Activated CD4-positive, alpha-beta T cell treated with anti-CD3 and anti-CD28 coated beads for 4 hours (primary cell): ENCODE measurements at places on chromosomes 2 and 18.

DNA sequence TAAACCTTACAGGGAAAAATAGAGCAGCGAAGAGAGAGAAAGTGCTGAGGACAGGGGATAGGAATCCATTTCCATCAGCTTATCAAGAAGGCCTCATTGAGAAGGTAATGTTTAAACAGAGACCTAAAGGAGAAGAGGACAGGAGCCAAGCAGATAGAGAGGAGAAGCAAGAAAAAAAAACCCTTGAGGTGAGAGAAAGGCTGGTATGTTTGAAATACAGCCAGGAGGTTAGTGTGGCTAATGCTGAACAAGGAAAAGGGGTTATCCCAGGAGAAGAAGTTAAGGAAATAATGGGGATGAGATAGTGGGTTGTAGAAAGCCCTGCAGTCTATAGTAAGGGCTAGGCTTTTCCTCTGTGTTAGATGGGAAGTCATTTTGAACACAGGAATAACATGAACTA is 90.8 kb downstream of the GRB14 start:
- DNase-seq, result no peak

DNA sequence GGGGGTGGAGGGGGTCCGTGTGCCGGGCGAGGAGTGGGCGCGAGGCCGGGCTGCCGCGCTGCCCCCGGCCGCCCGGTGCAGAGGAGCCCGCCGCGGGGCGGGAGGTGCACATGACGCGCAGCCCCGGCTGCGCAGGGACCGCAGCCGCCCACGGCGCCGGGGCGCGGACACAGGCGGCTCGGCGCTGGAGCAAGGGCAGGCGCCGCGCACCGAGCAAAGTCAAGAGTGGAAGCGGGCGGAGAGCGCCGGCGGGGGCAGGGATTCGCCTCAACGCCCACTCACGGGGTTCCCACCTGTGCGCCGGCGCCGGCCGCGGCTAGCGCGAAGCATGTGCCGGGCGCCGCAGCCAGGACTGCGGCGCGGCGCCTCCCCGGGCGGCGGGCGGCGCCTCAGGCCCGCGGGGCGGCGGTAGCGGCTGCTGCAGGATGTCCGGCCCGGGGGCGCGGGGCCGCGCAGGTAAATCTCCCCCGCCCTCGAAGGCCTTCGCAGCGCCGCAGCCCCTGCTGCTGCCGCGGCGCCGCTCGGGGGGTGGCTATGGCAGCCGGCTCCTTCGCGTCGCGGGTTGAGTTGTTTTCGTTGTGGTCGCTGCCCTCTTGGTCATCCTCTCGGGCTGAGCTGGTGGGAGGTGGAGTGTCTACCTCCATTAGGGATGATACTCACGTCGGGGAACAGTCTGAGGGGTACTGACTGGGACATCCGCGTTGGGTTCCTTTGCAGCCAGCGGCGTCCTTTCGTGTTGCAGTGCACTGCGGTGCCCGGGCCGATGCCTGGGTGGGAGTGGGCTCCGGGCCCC is 216.3 kb upstream of the DTNA start:
- no peak for DNase-seq

- DNase-seq, result peak; percentile 15
Measured at GRCh38 chr2:238493880-238494572, 67.3 kb downstream of the ASB1 start.

- peak; percentile 65 for DNase-seq
Measured at GRCh38 chr2:242031481-242032019, 162.0 kb downstream of the RTP5 start.

DNA sequence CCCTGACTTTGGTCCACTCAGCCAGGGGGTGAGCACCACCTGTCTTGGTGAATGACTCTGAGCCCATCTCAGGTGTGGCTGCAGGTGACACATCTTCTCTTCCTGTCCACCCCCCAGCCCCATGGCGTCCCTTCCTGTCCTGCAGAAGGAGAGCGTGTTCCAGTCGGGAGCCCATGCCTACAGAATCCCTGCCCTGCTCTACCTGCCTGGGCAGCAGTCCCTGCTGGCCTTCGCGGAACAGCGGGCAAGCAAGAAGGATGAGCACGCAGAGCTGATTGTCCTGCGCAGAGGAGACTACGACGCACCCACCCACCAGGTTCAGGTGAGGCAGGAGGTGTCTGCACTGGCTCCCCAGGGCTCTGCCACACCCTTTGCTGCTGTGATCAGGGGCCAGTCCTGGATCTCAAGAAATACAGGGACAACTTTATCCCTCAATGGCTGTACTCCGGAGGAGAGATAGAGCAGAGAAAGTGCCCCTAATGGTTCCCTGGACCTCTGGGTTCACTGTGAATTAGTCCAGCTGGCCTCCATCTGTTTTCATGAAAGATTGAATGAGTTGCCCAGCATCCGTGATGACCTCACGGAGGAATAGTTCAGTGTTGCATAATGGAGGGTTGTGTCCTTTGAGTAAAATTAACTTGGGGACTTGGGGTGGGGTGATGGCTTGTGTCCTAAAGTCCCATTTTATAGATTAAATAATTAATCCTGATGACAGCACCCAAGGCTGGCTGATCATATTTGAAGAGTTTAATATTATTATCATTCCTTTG is at the start of gene NEU2:
Gene NEU2, plus strand, starts transcription at position 122 of the 770 bp plus-strand sequence. Its CDS starts 0 bp downstream, at position 122.
- no peak for DNase-seq

DNA sequence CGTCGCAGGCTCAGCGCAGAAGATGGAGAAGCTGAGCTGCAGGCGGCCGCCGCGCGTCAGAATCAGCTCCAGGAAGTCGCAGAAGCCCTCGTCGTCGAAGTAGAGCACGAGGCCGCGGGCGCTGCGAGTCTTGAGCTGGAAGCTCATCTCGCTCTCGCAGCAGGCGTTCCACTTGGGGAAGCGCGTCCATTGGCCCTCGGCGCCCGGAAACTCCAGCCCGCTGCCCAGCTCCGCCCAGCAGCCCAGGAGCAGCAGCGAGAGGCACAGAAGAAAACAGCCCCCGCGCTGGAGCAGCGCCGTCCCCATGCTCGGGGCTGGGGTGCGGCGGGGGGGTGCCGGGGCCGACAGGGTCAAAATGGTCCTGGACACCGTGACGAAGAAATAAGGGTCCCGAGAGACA is 4.0 kb downstream of the NRXN1 start:
- DNase-seq, result no peak

GRCh38 chr2:9690252-9690651 is 59.5 kb upstream of the YWHAQ start:
- no peak for DNase-seq

DNA sequence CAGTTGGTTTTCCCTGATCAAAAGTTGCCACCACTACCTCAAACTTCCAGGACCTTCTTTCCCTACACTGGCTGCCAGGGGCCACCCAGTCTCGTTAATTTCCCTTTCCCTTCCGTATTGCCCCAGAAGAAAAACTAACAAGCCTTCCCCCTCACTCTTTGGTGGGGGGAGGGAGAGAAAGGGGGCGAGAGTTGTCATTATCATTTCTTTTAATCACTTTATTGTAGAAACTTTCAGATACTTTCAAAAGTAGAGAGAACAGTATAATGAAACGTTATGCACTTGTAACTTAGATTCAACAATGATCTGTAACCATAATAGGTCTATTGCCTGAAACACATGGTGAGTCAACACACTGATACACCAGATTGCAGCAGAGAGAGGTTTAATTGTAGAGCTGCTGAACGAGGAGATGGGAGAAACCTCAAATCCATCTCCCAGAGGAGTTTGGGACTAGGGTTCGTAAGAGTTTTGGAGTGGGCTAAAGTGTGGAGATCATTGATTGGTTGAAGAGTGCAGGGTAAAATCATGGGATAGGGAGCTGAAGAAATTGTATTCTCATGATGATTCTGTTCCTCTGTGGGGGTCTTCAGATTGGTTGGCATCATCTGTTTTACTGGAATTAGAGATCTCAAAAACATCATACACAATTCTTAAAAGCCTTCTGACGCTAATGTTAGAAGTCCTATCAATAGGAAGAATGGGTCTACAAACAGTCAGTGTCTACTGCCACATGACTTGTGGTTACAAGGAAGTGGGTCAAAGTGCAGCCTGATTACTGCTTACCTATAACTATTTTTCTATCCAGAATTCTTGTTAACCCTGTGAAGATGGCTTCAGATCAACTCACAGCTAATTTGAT is 2.6 kb upstream of the RNF149 start:
- peak; percentile 12 for DNase-seq

GRCh38 chr2:46856336-46856735 is 59.3 kb downstream of the MCFD2 start:
- no peak for DNase-seq

- no peak for DNase-seq
Measured at GRCh38 chr2:180495606-180496005, 484.8 kb upstream of the UBE2E3 start.
